Foreskin keratinocyte (primary cell): ENCODE measurements at places on chromosomes 11 and 22. TPM values are rescaled to one million over a fixed set of nuclear protein-coding genes. Genes with fewer than 3 reads are reported as not detected.

- no peak for DNase-seq
Observed at GRCh38 chr11:121405646-121406045, 46.5 kb upstream of the SORL1 start.

Gene BAIAP2L2
- 4.2 and 5.0 TPM in 2 replicates for polyA plus RNA-seq

GRCh38 chr22:37680191-37680851 lies 4.9 kb downstream of the LGALS1 start:
- no peak for DNase-seq

Gene OR5A1
- polyA plus RNA-seq, result not detected in 2 replicates

DNA sequence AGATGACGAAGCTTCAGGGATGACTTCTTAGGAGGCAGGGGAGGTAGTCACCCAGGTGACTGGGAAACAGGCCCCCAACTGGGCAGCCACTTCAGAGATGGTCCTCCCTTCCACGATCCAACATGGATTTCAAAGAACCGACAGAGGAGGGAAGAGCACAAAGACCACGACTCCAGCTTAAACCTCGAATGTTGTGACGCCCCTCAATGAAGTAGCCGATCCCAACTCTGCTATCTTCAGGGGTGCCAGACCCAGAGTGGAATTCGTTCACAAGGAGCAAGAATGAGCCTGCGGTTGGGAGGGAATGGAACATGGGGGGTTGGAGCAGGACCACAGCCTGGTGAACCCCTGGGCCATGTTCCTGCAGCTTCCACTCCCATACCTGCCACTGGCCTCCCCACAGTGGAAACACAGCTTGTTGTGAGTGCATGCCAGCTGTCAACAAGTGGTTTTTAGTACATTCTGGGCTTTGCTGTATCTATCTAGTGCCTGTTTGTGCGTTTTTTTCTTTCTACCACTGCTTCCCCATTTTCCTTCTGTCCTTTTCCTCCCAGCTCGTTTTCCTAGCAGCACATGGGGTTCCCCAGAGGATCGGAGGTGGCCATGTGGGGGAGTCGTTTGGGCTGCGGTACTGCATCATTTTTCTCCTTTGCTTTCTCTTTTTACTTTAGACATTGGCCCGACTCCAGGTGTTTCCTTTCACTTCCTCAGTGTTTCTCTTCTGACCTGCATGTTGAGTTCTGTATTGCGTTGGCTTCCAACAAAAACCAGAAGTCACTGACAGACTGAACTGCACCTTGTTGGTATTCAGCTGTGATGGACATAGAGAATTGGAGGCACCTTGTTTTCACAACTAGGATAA lies 65.8 kb downstream of the MORC2 start:
- no peak for DNase-seq

DNA sequence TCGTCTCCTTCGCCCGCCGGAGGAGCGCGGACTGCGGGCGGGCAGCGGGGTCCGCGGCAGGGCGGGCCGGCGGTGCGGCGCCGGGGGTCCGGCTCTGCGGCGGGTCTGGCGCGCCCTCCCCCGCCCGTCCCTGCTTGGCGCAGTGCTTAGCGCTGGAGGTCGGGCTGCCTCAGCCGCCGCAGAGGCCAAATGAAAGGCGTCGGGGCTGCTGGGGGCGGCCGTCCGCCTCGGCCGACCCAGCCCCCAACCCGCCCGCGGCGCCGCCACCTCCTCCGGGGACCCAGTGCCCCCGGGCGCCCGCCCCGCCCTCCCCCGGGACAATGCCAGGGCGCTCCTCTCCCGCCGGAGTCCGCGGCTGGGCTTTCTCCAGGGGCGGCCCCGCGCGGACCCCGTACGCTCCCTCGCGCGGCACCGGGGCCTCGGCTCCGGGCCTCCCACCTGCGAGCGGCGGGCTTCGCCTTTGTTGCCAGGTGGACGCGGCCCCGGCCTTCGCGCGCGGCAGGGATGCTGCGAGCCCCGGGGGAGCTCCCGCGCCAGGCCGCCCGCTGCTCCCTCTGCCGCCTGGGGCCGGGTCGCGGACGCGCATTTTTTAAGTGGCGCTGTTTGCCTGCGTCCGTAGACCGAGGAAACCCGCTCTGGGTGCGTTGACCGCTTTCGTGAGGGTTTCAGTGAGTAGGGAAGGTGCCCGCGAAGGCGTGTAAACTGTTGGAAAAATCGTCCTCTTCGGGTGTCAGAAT lies 583 bp downstream of the APLP2 start:
- DNase-seq, result no peak

DNA sequence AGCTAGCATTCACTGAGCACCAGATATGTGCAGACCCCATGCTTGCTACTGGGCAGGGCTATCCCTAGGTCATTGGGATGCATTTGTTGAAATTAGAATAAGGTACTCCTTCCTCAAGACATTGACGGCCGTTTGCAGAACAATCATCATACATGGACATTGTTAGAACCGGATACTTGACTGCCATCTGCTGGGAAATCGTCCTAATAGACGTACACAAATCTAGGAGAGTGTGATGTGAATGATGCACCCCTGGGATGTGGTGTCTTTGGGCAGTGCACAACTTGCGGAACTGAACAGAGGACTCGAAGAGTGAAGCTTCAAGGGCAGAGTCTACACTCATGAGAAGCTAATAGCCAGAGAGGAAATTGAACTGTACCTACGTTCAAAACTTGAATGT lies 35.9 kb downstream of the MYO18B start:
- peak; percentile 33 for DNase-seq

DNA sequence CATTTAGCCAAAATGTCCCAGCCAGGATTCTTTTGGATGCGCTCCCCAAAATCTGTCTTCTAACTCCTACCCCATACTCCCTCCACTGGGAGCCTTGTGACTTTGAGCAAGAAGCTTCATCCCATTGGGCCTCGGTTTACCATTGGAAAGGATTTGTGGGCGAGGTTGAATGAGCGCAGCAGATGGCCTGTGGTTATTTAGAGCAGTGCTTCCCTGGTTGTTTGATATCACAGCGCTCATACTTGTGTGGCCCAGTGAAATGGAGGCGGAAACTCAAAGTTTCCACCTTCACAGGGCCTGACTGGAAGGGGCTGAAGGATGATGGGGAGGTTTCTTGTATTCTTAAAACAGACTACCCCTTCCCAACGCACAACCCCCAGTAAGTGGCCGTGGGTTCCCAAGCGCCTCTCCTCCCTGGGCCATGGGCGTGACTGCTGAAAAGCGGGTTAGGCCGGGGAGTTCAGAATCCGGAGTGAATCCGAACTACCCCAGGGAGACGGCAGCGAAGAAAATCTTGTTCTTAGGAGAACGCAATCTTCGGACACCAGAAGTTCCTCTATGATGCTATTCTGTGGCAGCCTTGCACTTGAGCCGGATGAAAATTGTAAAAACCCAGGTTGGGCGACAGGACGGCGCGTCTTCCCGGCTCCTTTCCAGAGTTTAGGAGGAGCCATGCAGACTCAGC lies 1.2 kb upstream of the ATF4 start:
- DNase-seq, result peak; percentile 70

Gene MPEG1
- not detected in 2 replicates for polyA plus RNA-seq

- DNase-seq, result no peak
Observed at GRCh38 chr11:132408877-132409276, 1038.5 kb downstream of the NTM start.

Gene KCTD14
- polyA plus RNA-seq, result 10.5 and 12.7 TPM in 2 replicates

Gene RPS6KA4
- polyA plus RNA-seq, result 69.4 and 74.6 TPM in 2 replicates

GRCh38 chr11:17771415-17771814 lies 36.8 kb downstream of the KCNC1 start:
- DNase-seq, result no peak

DNA sequence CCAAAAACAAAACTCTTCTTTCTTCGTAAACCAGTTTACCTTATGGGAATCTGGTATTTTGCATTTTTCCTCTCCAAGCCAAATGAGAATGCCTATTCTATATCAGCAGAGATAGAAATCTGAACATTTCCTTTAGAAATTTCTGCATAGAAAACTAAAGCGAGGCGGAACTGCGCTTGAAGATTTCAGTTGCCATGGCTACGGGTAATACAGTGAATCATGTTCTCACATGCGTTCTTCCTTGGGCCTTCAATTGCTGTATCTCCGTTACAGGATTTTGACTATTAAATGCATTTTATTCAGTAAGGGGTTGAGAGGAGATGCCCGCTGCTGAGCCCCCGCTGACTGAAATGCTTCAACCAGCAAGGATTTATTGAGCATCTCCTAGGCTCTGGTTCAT lies 108.2 kb upstream of the CRYBB3 start:
- no peak for DNase-seq

DNA sequence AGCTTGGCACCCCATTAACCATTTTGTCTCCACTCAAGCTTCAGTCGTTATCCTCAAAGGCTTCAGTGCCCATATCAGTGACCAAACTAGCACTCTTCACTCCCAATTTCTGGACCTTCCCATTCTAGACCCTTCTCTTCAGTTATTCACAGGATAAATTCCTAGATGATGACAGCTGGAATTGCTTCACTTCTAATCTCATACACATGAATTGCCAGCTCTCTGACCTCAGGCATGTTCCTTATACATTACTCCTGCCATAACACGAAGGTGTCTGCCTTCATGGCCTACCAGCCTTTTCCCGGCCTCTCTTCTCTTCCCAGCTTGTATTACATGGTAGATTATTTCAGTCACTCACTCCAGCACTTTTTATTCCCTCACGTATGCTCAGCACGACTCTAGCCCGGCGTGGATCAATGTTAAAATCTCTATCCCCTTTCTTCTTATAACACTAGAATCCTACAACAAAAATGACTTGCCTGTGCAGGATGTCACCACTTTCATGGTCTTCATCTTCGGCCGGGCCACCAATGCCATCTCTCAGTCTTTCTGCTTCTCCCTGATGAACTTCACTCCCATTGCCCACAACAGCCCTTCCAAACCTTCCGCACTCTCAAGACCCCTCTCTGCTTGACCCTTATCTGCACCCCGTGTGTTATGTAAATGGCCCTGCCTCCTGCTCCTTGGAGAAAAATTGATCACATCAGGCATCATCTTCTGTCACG lies 36.9 kb downstream of the EIF3F start:
- DNase-seq, result peak; percentile 18

GRCh38 chr11:78714539-78714938 lies 139.9 kb upstream of the NARS2 start:
- DNase-seq, result no peak

DNA sequence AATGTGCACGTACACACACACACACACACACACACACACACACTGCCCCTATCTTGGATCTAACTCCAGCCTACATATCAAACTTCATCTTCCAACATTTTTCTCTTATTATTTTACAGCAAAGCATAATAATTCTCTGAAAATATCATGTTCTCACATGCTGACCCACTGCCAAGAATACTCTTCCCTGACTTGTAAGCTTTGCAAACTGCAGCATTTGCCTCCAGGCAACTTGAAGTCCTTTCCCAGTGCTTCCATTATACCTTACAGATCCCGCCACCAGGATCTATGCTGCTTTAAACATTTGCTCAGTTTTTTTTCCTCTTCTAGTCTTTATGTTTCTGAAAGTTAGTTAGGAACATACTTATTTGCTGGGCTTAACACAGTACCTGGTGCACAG lies 483.3 kb upstream of the ARHGAP42 start:
- peak; percentile 17 for DNase-seq

Gene C11orf91
- polyA plus RNA-seq, result 0.20 and 0.50 TPM in 2 replicates

Gene CARNS1
- 0.01 TPM in 1 of 2 replicates, not detected in the other for polyA plus RNA-seq

GRCh38 chr11:128725630-128726319 lies 31.9 kb downstream of the FLI1 start:
- DNase-seq, result peak; percentile 20

GRCh38 chr11:44348721-44349120 lies 38.8 kb upstream of the ALX4 start:
- DNase-seq, result no peak

DNA sequence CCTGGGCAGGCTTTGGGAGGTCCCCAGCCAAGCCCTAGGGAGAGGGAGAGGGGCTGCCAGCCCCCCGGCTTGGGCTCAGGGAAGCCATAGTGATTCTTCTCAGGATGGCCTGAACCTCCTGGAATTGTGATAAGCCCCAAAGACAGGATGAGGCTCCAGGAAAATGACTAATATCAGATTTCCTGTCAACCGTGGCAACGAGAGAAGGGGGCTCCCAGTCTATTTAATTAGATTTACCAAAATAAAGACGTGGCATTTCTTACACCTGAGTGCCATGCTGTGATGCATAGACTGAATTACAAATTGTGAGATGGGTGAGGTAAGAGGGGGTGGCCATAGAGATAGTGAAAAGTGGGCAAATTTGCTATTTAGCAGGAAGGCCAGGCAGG lies 20.4 kb downstream of the SERPINH1 start:
- DNase-seq, result no peak

GRCh38 chr11:64713781-64714363 lies 9.1 kb downstream of the NRXN2 start:
- DNase-seq, result no peak
